Astrocyte of the cerebellum (primary cell): ENCODE measurements at places on chromosomes 7 and 10.

DNA sequence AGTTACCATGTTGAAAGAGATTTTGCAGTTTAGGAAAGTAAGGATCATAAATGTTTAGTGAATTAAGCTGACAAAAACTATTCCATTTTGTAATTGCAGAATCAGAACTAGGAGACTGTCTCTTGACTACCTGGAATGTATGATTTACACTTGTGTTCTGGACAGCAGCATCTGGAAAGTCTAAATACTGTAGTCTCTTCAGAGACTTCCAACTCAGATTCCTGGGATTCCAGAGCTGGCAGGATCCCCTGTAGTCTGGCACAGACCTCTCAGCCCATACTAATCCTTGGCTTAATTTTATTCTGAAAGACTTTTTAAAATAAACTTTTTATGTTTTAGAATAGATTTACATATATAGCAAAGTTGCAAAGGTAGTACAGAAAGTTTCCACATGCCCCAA is 452.7 kb downstream of the DPP6 start:
- no peak for DNase-seq

- no peak for DNase-seq
Measured at GRCh38 chr7:47303695-47304453, 278.0 kb downstream of the TNS3 start.

DNA sequence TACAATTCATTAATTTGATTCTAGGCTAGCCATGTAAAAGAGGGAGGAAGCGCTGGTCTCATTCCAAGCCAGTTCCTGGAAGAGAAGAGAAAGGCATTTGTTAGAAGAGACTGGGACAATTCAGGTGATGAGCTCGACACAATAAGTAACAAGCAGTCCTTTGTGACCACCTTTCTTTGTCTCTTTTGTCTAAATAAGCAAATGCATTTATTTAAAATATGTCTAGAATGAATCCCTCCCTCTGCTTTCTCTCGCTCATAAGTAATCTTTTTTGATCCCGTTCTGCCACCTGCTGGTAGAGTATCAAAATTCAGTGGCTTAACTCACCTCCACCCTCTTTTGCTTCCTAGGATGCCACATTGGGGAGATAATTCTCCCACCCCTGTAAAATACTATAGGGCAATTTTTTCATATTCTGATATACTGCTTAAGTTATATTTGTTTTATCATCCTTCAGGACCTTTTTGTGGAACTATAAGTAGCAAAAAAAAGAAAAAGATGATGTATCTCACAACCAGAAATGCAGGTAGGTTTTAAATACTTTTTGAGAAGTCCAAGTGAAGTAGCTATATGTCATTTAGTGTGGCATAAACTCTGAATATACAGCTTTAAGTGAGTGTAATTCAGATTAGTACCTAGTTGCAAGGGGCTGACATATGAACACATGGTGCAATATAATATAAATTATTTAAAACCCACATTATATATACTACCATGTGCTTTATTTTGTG is 91.5 kb downstream of the GSDME start:
- DNase-seq = peak; percentile 33

DNA sequence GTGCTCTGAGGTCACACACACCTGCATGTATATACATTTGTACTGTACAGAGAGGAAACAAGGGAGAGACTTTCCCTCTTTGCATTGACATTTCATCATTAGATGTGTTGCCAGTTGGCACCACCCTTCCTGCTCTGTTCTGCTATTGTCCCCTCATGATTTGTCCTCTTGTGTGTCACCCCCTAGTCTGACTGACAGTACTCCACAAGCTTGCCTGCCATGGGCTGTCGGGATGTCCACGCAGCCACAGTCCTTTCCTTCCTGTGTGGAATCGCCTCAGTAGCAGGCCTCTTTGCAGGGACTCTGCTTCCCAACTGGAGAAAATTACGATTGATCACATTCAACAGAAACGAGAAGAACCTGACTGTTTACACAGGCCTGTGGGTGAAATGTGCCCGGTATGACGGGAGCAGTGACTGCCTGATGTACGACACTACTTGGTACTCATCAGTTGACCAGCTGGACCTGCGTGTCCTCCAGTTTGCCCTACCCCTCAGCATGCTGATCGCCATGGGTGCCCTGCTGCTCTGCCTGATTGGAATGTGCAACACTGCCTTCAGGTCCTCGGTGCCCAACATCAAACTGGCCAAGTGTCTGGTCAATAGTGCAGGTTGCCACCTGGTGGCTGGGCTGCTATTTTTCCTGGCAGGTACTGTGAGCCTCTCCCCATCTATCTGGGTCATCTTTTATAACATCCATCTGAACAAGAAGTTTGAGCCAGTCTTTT is 9.4 kb downstream of the CLDN12 start:
- no peak for DNase-seq

DNA sequence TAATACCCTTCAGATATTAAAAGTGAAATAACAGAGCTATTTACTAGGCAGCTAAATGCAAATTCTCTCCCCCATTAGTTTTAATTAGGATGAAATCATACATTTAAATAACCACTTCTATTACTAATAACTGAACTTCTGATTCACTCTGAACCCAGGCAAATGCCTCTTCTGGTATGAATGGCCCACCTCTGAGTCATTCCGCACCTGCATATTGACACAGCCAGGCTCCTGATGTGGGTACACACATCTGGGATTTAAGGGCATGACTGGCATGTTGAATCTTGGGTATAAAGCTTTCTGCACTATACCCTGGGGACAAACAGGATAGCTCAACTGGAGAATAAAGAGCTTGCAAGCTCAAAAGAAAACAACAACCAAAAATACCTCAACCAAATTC is 140.9 kb downstream of the AUTS2 start:
- no peak for DNase-seq

- no peak for DNase-seq
Measured at GRCh38 chr10:112701878-112702255, 248.2 kb upstream of the TCF7L2 start.

- no peak for DNase-seq
Measured at GRCh38 chr10:78866731-78867554, 201.8 kb upstream of the ZMIZ1 start.

GRCh38 chr10:51878695-51879094 is 179.3 kb upstream of the CSTF2T start:
- no peak for DNase-seq

DNA sequence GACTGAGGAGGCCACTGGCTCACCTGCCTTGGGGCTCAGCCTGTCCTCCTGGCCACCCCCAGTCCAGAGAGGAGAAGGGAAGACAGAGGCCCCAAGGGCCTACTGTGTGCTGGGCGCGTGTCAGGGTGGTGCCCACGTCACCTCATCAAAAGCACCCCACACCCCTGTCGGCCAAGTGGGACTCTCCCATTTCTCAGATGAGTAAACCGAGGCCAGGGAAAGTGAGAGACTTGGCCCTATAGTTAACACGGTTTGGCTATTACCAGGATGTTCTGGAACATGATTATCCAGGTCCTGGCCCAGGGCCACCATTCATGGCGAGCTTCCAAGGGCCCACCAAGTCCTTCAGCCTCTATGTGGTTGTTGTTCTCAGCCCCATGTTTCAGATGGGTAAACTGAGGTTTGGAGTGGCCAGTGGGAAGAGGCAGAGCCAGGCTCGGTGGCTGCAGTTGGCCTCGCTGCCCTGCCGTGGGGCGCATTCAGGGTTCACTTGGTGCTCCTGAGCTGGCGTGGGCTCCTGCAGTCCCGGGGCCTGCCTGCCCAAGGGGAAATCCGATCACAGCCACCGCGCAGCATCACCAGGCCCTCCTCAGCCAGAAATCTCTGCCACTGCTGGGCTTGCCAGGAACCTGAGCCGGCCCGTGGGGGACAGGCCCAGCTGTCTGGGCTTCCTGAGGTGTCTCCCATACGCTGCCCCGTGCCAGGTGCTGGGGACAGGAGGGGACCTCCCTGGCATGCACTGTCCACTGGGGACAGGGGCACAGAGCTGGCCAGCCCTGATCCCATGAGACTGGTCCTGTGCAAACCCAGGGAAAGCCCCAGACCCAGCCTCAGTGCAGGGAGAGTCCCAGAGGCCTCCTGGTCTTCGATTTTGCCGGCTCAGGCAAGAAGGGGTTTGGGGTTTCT is 117.7 kb upstream of the TNRC18 start:
- DNase-seq = no peak

- no peak for DNase-seq
Measured at GRCh38 chr7:129898502-129899160, 54.1 kb downstream of the UBE2H start.

DNA sequence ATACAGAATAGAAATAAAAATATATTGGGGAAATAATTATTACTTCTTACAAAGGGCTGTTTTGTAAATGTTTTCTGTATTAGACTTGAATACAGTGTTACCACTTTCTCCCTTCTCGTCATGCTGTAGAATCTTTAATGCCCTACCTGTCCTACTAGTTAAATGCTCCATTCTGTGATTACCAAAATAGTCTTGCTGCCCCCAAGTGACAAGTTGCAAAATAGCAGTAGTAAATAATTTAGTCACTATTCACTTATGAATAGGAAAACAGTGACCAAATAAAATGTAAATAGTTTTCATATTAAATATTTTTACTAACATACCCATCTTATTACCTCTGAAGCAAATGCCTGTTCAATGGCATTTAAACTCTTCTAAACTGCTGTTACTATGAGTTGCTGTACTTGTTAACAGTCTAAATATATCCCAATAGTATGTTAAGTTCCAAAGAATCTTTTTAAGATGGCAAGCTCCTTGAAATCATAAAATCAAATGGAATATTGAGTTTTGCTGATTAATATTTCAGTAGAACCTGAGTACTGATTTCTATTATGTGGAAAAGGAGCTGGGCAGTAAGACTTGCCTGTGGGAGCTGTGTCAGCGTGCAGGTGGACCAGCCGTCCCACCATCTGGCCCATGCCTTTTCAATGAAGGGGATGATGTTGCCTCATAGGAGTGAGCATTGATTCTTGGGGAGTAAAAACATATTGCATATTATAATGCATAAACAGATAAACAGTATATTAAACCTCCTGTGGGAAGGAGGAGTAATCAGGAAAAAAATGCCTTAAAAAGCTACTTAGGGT is 18.1 kb upstream of the OIT3 start:
- peak; percentile 15 for DNase-seq

DNA sequence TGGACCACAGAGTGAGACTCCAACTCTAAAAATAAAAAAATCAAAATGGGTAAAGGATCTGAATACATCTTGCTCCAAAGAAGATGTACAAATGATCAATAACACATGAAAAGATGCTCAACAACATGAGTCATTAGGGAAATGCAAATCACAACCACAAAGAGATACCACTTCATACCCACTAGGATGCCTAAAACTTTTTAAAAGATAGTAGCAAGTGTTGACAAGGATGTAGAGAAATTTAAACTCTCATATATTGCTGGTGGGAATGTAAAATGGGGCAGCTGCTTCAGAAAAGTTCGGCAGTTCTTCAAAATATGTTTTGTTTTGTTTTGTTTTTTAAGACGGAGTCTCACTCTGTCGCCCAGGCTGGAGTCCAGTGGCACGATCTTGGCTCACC is 45.7 kb upstream of the GTF2IRD1 start:
- no peak for DNase-seq

DNA sequence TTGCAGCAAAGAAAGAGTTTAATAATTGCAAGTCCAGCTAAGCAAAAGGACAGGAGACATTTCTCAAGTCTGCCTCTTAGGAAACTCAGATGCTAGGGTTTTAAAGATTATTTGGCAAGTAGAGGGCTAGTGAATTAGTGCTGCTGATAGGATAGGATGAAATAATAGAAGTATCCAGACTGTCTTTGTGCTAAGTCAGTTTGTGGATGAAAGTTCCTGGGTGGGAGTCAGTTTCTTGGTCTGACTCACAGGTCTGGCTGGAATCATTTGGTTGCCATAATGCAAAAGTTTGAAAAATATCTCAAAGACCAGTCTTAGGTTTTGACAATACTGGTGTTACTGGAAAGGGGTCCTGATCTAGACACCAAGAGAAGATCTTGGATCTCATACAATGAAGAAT is 42.6 kb upstream of the INHBA start:
- DNase-seq = no peak

GRCh38 chr10:47237316-47238260 is 62.4 kb upstream of the GDF10 start:
- DNase-seq = no peak

- no peak for DNase-seq
Measured at GRCh38 chr7:135913404-135913803, 63.8 kb downstream of the MTPN start.

DNA sequence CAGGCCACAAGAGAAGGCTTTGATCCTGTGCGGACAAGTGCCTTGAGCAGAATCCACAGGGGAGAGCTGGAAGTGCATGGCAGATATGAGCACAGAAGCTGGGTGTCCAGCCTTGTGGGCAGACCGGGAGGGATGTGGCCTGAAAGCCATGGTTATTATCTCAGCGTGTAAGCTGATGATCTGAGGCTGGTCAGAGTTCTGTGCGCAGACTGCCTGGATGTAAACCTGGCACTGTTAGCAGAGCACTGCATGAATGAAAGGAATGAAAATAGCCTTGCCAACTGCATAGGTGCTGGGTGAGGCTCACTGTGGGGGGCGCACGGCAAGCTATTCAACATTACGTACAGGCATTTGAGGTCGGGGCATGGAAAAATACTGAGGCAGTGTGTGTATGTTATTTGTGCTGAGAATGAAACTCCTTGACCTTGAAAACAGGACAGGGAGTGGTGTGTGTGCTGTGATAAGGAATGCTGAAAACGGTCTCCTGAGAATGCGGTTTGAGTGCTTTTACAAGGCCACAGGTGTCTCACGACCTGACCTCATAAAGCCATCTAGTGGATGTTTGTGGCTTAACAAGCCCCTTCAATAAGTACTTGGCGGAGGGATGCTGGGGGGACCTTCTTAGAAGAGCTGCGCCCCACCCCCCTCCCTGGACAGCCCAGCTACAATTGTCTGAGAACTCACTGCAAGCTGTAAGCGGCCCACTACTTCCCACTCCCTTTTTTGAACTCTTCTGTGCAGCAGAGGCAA is 18.7 kb downstream of the AKR1C1 start:
- DNase-seq = peak; percentile 4

DNA sequence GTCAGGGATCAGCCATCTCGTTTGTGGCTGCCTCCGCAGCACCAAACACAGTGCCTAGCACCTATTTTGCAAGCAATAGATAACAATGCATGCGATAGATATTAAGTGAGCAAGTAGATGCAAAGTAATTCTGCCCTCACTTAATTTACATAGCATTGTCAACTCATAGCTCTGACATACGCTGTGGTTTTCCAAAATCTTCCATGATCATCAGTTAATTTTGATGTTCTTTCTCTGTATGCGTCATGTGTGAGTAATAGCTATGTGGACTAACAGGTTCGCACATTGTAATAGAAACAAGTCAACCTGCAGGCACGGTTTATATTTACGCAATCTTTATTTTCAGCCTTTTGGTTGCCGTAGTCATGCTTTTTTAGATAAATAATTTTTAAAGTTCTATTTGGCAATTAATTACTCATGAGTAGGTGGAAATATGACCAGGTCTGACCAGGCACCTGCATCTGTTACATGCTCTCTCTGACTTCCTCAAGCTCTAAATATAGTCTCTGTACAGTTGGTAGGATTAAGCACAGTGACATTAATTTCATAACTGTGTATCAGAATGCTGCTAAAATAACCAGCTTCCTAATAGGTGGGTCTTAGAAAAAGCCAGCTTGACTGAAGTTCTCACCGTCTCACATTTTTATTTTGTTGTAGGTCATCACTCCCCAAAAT is 13.3 kb downstream of the MAP3K8 start:
- no peak for DNase-seq
